ENCODE measurements at places on chromosomes 6 and 20.

GRCh38 chr20:59044295-59044694, 1.7 kb upstream of the PRELID3B start:
- no peak for DNase-seq

- DNase-seq: no peak
These were observed 60.9 kb upstream of the MC3R start for GRCh38 chr20:56187534-56188165.

DNA sequence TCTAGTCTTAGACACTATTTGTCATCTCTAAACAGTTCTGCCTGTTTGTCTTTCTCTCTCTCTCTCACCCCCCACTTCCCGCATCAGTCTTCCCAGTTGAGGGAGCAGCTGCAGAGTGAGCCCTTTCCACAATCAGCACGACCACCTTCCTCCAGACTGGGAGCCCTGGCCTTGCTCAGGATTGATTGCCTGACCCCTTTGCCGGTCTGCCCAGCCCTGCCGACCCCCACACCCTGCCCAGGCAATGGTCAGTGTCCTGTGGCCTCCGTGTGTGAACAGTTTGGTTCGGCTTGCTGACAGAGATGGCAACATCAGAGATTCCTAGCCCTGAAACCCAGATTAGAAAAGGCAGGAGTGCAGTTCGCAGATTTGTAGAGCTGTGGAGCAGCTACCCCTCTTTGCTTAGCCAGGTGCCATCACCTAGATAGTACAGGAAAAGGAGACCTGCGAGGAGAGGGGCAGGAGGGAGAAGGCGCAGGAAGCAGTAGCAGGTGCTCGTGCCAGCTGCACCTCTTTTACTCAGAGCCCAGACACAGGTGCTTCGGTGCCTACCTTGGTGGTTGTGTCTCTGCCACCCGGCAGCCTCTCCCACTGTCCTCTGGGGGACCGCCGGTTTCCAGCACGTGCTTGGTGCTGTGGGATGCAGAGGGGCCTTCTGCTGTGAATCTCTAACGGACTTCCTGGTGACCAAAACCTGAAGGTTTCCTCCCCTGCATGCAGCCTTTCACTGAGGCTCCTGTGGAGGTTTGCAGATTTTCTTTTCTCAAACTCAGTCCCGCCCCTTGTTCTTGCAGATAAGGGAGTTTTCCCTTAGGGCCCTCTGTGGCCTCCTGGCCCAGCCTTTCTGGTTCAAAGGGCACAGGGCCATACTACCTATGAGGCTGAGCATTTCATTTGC, 92.4 kb downstream of the SCML4 start:
- DNase-seq: no peak

- no peak for DNase-seq
These were observed 56.0 kb downstream of the RAMACL start for GRCh38 chr6:166530211-166531095.

- no peak for DNase-seq
These were observed 963 bp upstream of the RMND1 start for GRCh38 chr6:151452750-151453427.

- no peak for DNase-seq
These were observed 95.9 kb upstream of the EMILIN3 start for GRCh38 chr20:41462372-41463161.

- no peak for DNase-seq
These were observed 45.9 kb downstream of the TFAP2B start for GRCh38 chr6:50864601-50865000.

DNA sequence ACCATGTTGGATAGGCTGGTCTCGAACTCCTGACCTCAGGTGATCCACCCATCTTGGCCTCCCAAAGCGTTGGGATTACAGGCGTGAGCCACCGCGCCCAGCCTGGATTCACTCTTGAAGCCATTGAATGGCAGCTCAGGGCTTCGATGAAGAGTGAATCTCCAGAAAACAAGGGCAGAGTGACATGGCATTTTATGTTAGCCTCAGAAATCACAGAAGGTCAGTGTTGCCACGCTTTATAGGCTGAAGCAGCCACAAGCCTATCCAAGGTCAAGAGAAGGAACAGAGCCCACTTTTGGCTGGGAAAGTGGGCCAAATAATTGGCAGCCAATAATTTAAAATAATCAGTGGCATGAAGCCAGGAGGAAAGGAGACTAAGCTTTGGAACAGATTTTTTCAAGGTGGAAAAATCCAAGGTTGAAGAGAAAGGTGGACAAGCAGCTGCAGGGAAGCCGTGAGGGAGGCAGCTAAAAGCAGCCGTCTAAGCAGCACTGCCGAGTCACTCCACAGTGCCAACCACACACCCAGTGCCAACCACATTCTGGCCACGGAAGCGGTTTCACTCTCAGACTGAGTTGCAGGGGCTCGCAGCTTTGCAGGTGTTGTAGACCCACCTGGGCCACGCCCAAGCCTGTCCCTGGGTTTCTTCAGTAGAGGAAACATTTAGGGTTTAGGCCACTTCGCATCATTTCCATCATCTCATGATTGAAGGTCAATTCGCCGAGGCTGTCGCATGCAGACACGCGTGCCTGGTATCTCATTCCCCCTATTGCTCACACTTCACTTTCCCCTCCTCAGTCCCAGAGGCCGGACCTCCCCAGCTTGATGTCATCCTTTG, 17.4 kb upstream of the AVP start:
- no peak for DNase-seq

DNA sequence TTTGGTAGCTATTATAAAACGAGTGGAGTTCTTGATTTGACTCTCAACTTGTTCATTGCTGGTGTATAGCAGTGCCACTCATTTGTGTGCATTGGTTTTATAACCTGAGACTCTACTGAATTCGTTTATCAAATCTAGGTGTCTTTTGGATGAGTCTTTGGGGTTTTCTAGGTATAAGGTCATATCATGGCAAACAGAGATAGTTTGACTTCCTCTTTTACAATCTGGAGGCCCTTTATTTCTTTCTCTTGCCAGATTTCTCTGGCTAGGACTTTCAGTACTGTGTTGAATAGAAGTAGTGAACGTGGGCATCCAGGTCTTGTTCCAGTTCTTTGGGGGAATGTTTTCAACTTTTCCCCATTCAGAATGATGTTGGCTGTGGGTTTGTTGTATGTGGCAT, 38.8 kb downstream of the SUMO4 start:
- no peak for DNase-seq

DNA sequence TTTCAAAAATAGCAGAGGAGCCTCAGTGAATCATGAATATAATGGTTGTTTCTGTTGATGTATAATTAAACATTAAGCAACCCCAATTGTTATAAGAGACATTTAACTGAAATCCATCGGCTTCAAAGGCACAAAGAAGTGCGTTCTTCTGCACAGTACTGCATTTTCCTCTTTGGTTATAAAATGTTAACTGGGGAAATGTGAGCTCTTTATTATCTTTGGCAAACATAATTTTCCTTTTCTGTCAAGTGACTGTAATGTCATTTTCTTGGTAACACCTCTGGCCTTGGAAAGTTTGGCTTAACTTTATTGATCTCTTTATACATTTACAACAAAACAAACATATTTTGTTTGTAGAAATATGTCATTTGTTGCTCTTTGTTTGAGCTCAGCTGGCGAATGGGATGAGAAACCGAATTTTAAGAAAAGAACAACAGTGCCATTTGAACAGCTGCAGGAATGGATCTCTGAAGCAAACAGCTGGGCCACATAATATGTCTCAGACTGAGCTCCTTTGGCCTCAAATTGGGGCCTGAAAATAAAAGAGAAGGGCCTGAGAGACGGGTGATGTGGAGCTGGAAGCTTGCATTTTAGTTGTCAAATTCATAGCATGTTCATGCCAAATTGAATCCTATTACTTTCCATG, 427.0 kb upstream of the SPTLC3 start:
- DNase-seq: no peak

DNA sequence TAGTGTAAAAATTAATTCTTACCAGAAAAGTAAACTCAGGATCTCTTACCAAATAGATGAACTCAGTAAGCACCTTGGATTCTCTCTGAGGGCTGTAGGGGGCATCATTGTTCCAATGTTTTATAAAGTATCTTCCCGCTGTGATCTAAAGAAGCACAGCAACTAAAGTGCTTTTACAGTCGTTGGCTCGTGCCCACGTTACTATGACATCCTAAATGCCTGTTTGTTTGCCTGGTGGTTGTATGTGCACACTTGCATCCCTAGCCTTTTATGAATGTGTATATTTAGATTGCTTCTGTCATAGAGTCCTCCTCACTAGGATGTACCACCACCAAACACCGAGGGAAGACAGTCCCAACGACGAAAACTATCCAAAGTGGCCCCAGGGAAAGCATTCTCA, 34.5 kb downstream of the SLX4IP start:
- DNase-seq: peak; percentile 79

GRCh38 chr6:151498327-151498726, 4.5 kb downstream of the CCDC170 start:
- peak; percentile 8 for DNase-seq

GRCh38 chr20:19557291-19557690, 200.8 kb upstream of the RIN2 start:
- DNase-seq: peak; percentile 6

GRCh38 chr6:144423167-144423566, 138.0 kb downstream of the UTRN start:
- DNase-seq: no peak

GRCh38 chr20:44398335-44398734, 42.8 kb downstream of the HNF4A start:
- peak; percentile 64 for DNase-seq

GRCh38 chr6:34352305-34352937, 40.0 kb downstream of the NUDT3 start:
- peak; percentile 42 for DNase-seq

- no peak for DNase-seq
These were observed 70.6 kb downstream of the SGK1 start for GRCh38 chr6:134247231-134247833.

DNA sequence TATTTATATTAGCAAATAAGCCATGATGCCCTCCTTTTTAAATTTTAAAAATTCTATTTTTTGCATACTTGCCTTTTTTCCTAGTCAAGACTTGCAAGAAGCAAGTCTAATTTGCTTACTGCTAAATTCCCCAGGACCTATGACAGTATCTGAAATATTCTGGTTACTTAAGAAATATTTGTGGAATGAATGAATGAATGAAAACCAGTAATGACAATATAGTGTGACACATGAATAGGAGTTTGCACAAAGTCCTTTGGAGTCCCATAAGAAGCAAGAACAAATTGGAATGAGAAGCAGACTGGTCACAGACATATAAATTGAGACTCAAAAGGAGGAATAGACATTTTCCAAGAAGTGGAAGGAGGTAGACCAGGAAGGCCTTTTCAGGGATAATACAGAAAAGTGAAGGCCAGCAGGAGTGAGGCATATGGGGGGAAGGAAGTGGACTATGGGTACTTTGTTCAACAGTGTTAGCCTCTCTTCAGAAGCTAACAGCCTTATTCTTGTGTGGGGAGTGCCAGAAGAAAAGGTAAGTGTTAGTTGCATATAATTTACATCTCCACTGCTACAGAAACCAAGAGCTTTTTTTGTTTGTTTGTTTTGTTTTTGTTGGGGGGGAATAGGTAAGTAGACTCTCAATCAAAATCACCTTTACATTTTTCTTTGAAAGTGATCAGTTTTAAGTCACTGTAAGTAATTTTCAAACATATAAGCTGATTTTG, 93.6 kb upstream of the FAM184A start:
- no peak for DNase-seq

GRCh38 chr6:108782179-108783041, 65.8 kb upstream of the ARMC2 start:
- DNase-seq: peak; percentile 81

DNA sequence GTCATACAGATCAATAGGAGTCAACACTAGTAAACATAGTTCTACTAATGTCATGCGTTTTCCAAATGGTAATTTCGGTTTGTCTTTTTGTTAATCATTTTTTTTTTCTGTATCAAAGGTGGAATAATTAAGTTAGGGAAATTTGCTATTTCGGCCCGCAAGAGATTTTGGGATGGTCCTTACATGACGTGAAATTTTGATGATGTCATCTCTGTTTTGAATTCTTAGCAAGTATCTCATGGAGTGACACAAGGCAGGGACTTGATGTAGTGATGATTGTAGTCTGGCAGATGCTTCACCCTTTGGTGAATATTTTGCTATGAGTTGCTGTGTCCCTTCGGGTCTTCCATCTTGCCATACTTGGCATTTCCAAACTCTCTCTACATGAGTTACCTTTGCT, 608.0 kb downstream of the BCKDHB start:
- no peak for DNase-seq

DNA sequence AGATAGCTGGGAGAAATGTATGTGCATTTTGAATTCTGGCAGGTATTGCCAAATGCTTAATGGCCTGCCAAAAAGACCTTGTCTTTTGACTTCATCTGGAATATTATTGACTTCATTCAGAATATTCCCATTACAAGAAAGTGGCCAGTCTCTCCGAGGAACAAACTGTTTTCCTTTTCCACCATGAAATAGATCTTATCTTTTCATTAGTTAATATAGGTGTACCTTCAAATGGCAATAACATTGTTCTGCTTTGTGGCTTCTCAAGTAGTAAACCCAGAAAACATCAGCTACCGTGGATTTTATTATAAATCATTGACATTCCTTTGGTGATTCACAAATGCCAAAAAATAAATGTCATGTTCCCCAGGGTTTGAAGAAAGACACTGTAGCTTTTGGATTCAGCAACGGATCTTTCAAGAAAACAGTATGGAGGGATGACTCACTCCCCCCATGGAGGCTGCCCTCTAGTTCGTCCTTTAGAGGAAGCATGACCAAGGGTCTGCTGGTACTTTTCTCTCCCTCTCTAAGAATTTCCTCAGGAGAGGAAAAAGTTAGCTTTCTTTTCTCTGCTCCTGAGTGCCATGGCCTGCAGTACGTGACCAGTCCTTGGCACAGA, 1.1 kb upstream of the RNF182 start:
- peak; percentile 86 for DNase-seq

GRCh38 chr6:22124756-22125155, 172.1 kb downstream of the PRL start:
- DNase-seq: no peak

GRCh38 chr6:43242908-43243663, at the start of gene TTBK1:
TTBK1 (plus strand) TSS chr6:43243481; CDS start chr6:43246661, 3,180 bp downstream.
- DNase-seq: no peak

GRCh38 chr20:38228436-38228835, 32.1 kb downstream of the KIAA1755 start:
- DNase-seq: no peak

GRCh38 chr20:38650010-38650409, 48.4 kb downstream of the ARHGAP40 start:
- no peak for DNase-seq

GRCh38 chr6:121223212-121223611, 111.1 kb downstream of the TBC1D32 start:
- DNase-seq: no peak

GRCh38 chr6:90224196-90224595, 72.4 kb downstream of the BACH2 start:
- peak; percentile 82 for DNase-seq

- peak; percentile 28 for DNase-seq
These were observed 601.5 kb upstream of the NRSN1 start for GRCh38 chr6:23524548-23524947.

DNA sequence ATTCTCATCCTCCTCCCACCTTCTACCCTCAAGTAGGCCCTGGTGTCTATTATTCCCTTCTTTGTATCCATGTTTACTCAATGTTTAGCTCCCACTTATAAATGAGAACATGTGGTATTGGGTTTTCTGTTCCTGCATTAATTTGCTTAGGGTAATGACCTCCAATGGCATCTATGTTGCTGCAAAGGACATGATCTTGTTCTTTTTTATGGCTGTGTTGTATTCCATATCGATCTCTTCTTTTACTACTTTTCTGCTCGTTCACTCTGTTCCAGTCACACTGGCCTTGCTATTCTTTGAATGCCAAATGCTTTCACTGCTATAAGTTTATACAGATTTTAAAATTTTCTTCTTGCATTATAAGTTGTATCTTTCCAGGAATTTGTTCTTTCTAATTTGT, 57.7 kb downstream of the RSPH3 start:
- no peak for DNase-seq
